ENCODE measurements at places on chromosomes 5 and 9. TPM values are rescaled to one million over a fixed set of nuclear protein-coding genes. Genes with fewer than 3 reads are reported as not detected.

BTNL3 gene
- not detected for total RNA-seq

DRD1 gene
- total RNA-seq, result under 0.01 TPM

PCDHB3 gene
- total RNA-seq, result 0.55 TPM

NIPSNAP3A gene
- 27.0 TPM for total RNA-seq

RNF44 gene
- 0.57 TPM for total RNA-seq

DBH gene
- not detected for total RNA-seq

SPATA31A1 gene
- total RNA-seq, result not detected

CYSRT1 gene
- 0.18 TPM for total RNA-seq

PCDHAC2 gene
- 0.14 TPM for total RNA-seq

C5orf47 gene
- not detected for total RNA-seq

NOXA1 gene
- total RNA-seq, result 0.57 TPM

LCN15 gene
- not detected for total RNA-seq

FLT4 gene
- total RNA-seq, result 0.37 TPM

GABRA6 gene
- not detected for total RNA-seq

AQP7 gene
- total RNA-seq, result 0.09 TPM

FAM151B gene
- 8.0 TPM for total RNA-seq

PCA3 gene
- total RNA-seq, result not detected

RNF183 gene
- not detected for total RNA-seq
